AG20443 (cell line): ENCODE measurements at places on chromosomes 1 and 21.

DNA sequence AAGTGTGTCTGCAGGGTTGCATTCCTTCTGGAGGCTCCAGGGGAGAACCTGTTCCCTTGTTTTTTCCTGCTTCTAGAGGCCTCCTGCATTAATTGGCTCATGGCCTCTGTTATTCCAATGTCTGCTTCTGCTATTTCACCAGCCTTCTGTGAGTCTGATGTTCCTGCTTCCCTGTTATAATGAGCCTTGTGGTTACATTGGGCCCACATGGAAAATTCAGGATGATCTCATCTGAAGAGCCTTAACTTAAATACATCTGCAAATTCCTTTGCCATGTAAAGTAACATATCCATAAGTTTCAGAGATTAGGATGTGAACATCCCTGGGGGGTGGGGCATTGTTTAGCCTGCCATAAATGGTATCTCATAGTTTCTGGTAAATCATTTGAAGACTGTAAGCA, 181.1 kb downstream of the RWDD3 start:
- no peak for DNase-seq

DNA sequence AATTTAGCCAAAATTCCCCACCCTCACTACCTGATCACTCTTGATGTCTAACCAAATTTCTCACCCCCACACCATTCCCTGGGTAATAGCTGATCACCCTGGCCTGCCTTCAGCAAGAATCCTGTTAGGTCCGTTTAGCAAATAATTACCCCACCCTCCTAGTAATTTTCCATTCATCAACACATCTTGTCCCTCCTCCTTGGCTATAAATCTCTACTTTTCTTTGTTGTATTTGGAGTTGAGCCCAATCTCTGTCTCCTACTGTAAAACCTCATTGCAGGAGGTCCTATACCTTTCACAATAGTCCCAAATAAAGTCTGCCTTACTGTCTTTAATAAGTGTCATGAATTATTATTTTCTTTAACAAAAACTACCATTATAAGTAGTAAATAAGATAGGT, 6.9 kb upstream of the PRKAA2 start:
- no peak for DNase-seq

DNA sequence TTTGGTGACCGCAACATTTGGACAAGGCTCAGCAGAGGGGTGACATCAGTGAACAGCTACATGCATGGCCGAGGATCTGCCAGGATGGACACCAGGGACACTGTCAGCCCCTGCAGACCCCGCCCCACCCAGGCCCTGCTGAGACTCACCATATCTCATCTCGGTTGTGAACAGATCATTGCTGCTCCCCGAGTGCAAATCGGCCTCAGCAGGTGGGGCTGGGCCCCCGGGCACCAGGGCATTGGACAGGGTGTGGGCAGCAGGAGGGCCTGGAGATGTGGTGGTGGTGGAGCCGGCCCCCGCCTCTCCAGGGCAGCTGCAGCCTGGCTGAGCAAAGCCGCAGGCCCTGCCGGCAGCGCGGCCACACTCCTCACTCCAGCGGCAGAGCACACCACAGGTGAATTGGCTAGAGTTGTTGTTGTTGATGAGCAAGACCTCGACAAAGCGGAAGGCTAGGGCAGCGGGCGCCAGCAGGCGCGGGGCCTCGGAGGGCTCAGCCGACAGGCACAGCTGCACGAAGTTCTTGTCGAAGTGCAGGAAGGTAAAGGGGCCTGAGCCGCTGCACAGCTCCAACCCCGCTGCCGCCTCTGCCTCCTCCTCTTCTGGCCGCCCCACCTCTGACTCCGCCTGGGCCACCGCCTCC, 8.2 kb downstream of the ADGRB2 start:
- no peak for DNase-seq

GRCh38 chr1:78839704-78840277, 166.7 kb downstream of the ADGRL4 start:
- DNase-seq = peak; percentile 21

DNA sequence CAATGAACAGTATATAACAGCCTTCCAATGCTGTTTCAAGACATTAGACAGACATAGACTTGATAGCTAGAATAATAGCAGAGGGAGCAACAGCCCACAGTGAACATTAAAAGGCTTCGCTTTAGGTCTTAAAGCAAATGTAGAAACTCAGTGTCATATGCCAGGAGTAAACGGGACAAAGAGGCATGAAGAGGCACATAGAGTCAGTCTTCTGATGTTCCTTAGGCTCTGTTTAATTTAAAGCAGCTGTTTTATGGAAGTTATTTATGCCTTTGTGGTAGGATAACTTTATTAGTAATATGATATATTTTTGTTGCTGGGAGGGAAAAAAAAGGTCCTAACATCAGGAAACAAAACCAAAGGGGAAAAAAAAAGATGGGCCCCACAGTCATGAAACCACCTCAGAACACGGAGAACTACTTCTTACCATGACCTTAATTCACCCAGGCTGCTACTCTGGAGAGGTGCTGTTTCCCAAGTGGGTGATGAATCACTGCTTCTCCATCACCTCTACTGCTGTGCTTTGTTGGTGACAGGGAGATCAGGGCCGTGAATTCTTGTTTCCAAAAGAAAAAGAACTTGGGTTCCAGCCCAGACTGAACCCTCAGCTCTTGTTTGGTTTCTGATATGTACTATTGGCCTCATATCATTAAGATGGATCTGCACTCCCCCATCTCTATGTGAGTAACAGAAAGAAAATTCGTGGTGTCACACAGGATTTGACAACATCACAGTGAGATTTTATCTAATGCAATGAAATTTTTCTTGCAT, 616.9 kb downstream of the KIF26B start:
- DNase-seq = peak; percentile 68

DNA sequence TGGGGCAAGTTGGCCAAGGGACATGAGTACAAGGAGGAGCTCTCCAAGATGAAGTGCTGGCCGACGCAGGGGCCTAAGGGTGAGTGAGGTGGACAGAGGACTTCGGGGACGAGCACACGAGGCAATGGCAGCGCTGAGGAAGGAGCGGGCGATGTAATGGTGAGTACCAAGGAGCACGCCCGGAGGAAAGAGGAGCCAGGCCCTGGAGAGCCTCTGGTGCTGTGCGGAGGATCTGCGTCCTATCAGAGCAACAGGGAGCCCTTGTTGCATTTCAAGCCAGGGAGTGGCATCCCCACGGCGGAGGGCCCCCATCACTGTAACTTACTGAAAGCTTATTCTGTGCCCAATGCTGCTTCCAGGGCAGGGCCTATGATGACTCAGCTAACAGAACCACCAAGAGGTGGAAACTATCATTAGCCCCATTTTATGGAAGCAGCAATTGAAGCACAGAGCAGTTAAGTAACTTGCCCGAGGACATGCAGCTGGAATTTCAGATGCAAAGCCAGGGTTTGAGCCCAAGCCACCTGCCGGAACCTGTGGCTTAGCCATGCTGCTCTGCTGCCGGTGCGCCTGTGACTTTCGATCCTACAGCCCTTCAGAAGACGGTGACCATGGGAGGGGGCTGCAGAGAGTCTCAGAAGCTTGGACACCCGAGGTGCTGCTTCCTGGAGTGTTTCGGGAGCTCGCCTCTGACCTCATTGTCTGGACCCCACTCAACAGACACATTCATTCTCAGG, 17.6 kb upstream of the AJAP1 start:
- DNase-seq = no peak

DNA sequence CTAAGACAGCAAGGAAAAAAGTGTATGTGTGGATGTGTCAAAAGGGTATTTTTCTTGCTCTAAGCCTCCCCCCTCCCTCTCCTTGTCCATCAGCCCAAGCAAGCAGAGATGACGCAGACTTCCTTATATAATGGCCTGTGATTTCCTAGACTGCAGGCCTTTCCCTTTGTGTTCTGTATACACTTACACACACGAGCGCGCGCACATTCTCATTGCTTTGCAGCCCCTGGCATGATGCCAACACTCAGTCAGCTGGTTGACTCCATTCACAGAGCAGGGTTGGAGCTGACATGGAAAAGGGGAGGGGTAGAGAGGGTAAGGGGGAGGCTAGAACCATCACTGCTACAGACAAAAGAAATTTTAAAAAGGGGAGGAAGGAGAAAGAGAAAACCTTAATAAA, 41.8 kb downstream of the GATAD2B start:
- peak; percentile 65 for DNase-seq

DNA sequence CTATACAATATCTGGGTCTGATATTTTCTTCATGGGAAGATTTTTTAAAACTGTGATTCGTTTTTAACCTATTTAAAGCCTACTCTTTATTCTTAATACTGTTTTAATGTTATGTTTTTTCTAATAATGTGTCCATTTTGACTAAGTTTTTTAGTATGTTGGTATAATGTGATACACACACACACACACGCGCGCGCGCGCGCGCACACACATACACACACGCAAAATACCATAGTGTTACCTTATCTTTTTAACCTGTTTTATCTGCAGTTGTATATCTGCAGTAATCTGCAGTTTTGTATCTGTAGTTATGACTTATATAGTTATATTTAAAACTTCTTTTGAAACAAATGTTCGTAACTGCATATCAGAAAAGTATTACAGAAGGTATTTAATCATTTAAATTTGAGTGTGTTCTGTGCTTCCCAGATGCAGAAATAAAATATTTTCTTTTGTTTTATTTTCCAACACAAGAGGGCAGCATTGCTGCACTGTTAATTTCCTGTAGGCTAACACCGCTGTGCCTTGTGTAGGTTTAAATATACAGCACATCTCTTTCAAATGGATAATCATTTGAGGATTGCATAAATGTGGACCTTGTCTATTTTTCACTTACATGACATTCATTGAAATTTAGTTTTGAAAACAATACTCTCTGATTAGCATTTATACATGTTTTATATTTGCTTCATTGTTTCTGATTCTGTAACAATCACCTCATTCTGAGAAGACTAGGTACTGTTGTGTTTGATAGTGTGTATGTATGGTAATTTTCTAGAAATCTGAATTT, 166.1 kb downstream of the PDE4B start:
- peak; percentile 45 for DNase-seq

DNA sequence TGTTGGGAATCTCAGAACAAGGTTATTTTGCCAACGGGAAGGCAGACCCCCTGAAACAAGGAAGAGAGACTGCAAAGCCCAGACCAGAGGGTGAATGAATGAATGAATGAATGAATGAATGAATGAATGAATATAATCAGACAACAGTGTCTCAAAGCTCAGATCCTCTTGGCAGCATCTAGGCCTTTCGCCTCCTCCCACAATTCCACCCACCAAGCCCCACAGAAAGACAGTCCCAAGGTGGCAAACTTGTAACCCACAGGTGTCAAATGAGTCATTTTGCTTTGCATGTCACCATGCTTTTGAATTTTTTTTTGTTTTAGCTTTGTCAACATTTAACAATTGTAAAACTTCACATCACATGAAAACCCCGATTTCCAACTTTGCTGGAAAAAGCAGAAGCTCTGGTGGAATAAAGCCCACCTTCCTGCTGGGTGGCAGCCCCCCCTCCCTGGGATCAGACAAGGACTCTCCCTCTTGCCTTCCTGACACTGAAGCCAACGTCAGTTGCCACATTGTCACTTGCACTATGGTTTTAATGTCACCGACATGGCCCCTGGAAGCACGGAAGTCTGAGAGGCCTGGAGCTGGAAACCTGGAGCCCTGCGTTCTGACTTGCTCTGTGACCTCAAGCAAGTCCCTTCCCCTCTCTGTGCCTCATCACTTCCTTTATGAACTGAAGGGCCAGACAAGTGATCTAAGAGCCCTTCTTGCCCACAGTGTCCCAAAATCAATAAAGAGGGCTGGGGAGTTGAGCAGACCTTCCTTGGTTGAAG, 134.6 kb upstream of the RUNX3 start:
- DNase-seq = no peak

GRCh38 chr1:111406321-111406768, 21.2 kb downstream of the OVGP1 start:
- DNase-seq = no peak

- no peak for DNase-seq
Observed at GRCh38 chr1:56045062-56045461, 534.3 kb downstream of the PLPP3 start.

GRCh38 chr1:116764906-116765862, 11.0 kb downstream of the CD2 start:
- no peak for DNase-seq

- no peak for DNase-seq
Observed at GRCh38 chr1:159587461-159587951, at the start of gene APCS. TSS of gene APCS (plus strand) at chr1:159587826. CDS start at chr1:159587922, 96 bp downstream.
